GM23248 (cell line): ENCODE measurements at places on chromosomes 2 and 18.

DNA sequence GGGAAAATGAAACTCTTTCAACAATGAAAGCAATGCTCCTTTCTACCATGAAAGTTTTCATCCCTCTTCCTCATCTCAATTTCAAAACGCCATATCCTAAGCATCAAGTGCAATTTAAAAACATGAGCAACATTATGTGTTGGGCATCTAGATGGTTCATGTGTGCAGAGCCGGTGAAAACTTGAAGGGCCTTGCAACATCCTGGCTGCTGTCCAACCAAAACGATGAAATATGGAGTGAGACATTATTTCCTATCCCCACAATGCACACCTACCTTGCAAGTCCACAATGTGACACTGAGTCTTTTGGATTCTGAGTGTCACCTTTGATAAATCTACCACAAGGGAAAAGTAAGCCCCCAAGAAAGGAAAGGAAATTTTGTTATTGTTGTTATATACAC, 110.0 kb downstream of the NCKAP5 start:
- DNase-seq, result peak; percentile 4

GRCh38 chr2:3572620-3573019, 2.4 kb upstream of the RPS7 start:
- DNase-seq, result no peak

DNA sequence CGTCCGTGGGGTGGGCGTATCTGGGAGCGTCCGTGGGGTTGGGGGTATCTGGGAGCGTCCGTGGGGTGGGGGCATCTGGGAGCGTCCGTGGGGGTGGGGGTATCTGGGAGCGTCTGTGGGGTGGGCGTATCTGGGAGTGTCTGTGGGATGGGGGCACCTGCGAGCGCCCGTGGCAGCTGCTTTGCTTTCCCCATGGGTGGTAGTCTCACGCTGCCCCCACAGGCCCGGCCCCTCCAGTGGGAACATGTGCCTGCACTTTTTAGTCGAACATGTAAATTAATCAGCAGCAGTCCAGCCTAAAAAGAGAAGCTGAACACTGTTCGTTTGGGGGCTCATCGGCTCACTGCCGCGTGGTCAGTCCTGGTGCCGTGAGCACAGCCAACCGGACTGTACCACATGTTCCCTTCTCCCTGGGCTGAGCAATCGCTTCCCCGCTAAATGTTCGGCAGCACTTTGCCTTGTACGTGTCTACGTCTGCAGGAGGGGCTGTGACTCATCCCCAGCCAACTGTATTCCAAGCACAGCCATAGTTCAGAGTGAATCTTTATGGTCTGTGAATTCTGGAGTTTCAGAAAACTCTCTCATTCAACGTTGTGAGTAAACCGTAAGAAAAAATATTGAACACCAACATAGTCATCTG, 271.5 kb downstream of the AGAP1 start:
- peak; percentile 98 for DNase-seq

DNA sequence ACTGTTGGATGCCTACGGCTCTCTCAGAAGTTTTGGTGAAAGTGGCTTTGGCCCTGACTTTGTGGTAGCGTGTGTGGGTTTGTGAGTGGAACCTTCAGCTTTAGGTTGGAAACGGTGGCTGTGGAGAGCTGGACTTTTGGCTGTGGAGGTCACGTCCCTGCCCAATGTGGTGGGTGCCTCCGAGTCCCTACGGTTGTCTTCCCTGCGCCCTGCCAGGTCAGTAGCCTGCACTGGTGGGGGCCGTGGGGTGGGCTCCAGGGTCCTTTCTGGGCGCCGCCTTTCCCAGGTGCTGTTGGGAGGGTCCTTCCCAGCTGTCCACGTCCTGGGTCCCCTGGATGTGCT, 11.1 kb downstream of the COLEC11 start:
- DNase-seq, result no peak

GRCh38 chr2:210586381-210586780, 30.0 kb downstream of the CPS1 start:
- DNase-seq, result peak; percentile 19

DNA sequence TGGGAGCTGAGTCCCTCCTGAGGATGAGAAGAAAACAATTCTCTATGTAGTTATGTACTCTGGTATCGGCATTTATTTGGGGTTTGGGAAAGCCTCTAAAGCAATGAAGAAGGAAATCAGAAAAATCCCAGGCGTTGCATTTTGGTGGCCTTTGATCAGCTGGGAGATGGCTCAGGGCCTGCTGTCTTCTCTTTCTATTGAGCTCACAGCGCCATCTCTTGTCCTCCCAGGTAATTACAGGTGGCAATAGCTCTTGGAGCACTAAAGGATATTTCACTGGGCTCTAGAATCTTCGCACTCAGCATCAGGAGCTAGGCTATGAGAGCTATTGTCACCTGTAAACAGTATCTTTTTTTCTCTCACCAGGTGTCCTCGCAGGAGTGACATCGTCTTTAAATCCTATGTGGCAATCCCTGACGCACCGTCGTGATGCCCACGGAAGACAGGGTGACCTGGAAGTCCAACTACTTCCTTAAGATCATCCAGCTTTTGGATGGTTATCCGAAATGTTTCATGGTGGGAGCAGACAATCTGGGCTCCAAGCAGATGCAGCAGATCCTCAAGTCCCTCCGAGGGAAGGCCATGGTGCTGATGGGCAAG, 76.1 kb upstream of the PMAIP1 start:
- DNase-seq, result peak; percentile 85

DNA sequence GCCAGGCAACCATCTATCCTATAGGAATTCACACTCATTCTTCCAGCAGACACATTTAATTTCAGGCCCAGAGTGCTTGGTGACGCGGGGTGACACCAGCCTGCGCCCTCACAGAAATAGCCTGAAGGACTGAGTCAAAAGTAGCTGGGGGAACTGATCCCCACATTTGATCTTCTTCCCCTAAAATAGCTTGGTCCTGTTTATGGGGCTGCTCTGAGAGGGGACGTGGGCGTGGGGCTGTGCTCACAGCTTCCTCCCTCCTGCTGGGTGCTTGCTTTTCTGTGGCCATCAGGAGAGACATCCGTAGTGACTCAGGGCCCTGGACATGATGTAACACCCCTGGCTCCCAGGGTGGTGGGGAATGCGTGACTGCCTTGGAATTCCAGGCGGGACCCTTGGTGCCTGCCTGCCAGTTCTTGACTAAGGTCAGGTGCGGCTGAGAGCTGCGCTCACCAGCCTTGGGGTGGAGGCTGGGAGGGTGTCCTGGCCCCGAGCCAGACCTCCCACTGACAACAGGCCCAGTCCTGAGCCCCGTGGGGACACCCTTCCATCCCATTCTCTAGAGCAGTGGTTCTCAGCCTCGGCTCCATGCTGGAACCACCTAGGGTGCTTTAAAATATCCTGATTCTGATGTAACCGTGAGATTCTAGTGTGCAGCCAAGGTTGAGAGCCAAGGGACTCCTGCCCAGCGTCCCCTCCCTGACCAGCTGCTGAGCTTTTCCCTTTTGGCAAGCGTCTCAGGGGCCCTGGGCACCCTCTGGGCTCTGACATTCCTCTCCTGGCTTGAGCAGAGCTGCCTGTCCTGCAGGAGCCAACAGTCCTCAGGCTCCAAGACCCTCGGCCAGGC, 47.4 kb upstream of the SMAD7 start:
- DNase-seq, result peak; percentile 99

GRCh38 chr2:239013678-239013976, 165.7 kb downstream of the TWIST2 start:
- no peak for DNase-seq

- DNase-seq, result no peak
Observed at GRCh38 chr2:101208830-101209229, 43.9 kb upstream of the CNOT11 start.

DNA sequence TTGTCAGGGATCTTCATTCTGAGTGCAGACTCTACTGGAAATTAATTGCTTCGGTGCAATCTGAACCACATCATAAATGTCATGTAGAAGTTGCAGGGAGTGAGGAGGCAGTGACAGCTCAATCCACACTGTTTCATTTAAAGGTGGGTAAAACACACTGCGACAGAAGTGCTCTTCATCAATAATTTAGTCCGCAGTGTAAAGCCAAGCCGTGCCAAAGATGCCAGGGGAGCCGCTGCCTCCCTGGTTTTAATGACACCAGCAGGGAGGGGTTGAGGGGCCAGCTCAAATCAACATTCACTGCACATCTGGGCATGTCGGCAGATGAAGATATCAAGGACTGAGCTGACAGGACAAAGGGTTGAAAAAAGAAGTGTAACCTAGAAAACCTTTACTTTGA, 305.7 kb upstream of the VRK2 start:
- no peak for DNase-seq

GRCh38 chr18:10232062-10232461, 222.4 kb upstream of the APCDD1 start:
- DNase-seq, result no peak

DNA sequence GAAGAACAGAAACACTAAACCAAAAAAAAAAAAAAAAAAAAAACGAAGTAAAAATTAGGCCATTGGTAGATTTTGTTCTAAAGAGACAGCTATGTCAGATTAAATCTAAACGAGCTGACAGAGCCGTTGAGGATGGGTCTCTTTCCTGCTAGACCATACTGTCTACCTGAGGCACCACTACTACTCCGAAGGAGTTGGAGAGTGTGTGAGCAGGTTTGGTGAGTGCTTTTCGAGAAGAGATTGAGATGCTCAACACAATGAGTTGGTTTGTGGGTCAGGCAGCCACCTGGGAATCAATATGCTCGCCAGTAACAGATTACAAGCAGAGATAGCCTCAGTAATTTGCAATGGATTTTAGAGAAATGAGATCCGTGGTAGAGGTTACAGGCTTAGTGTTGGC, 281.5 kb upstream of the EPAS1 start:
- no peak for DNase-seq

GRCh38 chr2:27307287-27307544, 1.0 kb downstream of the UCN start:
- DNase-seq, result no peak

DNA sequence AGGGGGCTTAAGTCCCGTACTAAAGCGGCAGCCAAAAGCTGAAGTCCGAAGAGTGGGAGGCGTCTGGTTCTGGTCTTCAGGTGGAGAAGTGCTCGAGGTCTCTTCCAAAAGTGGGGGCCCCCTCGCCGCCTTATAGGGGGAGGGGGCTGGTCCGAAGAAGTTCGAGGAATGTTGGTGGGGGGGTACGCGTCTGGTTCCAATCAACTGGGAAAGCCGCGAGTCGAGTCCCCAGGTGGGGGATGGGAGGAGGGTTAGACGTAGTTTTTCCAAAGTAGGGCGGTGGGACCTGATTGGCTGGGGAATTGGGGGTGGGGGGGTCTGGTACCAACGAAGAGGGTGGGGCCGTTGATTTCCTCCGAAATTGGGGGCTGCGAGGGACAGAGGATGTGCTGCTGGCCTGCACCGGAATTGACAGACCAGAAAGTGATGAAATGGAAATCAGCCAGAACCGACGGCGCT, 594 bp downstream of the ITM2C start:
- DNase-seq, result no peak

- DNase-seq, result peak; percentile 40
Observed at GRCh38 chr2:206558492-206558891, 83.8 kb upstream of the FAM237A start.

DNA sequence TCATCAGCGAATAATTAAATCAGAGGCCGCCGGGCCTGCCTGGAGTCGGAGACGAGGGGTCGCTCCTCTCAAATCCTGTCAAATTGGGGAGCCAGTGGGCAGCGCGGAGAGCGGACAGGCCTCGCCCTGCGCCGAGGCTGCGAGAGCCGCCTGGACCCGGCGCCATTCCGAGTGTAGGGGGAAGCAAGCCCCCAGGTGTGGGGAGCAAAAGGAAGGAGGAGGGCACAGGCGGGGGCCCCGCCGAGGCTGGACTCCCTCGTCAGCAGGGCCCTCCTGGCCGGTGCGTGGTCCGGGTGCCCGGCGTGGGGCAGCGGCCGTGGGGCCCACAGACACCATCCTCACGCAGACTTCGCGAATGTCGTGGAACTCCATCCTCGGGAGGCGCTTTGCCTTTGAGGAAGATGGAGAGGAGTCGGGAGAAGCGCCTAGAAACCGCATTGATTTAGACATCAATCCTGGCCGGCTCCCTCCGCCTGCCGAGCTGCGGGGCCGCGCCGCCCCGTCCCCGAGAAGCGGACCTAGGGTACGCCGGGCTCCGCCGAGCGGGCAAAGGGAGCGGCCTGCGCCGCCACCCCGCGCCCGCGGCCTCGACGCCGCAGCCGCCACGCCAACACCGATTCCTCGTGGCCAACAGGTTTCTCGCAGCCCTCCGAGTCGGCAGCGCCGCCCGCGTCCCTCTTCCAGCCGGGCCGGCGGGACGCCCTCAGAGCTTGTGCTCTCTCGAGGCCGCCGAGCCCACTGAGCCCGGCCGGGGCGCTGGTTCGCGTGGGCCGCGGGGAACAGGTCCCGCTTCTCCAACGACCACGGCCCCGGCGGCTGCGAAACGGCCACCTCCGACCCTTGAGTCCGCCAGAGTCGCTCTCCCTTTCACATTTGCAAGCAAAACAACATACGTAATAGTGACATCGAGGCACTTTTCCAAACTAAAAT, 6.7 kb upstream of the ONECUT2 start:
- DNase-seq, result peak; percentile 13

DNA sequence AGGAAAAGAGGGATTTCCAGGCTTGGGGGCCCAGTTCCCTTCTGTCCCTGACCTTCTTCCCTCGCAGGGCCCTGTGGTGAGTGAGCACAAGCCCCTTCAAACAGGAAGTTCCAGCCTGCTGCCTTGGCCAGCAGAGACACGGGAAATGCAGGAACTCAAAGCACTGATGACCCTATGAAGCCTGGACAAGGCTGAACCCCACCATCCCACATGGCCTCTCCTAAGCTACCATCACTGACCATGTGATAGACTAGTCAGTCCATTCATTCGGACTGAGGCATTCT, 196.4 kb downstream of the TNS1 start:
- no peak for DNase-seq

GRCh38 chr2:118986738-118987137, 44.7 kb downstream of the MARCO start:
- no peak for DNase-seq

- no peak for DNase-seq
Observed at GRCh38 chr18:70387027-70387426, 98.2 kb downstream of the SOCS6 start.

DNA sequence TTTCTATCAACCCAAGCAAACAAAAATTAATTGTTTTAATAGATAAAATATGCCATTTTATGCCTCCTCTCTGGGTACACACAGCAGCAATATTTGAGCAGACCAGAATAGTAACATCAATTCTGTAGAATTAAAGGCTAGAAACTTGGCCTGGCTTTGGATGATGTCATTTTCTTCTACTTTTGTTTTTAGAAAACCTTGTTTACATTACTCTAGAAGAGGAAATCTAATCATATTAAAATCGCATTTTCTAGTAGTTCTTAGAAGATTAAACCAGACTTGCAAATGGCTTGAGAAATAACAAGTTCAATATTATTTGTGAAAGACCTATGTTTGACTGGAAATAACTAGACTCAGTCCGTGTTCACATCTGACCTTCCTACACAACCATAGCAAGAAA, 102.3 kb upstream of the RFX8 start:
- DNase-seq, result peak; percentile 7

GRCh38 chr2:120765678-120766469, 30.2 kb downstream of the GLI2 start:
- DNase-seq, result peak; percentile 63

GRCh38 chr2:217393585-217394032, 533.7 kb upstream of the TNP1 start:
- peak; percentile 93 for DNase-seq

DNA sequence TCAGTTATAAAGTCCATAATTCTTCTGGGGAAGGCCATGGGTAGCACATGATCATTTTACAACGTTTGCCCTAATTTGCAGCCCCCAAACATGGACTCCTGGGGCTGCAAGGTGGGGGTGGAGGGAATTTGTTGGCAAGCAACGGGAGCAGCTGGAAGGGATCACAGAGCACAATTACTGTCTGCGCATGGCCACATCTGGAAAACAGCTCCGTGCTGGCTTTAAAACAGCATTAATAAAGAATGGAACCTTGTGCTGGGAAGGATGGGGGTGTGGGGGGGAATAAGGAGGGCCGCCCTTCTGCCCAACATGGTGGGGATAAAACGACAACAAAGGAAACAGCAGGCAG, 60.9 kb upstream of the SLC14A2 start:
- DNase-seq, result no peak
